Osteoblast (primary cell): ENCODE measurements at places on chromosomes 5 and 9.

DNA sequence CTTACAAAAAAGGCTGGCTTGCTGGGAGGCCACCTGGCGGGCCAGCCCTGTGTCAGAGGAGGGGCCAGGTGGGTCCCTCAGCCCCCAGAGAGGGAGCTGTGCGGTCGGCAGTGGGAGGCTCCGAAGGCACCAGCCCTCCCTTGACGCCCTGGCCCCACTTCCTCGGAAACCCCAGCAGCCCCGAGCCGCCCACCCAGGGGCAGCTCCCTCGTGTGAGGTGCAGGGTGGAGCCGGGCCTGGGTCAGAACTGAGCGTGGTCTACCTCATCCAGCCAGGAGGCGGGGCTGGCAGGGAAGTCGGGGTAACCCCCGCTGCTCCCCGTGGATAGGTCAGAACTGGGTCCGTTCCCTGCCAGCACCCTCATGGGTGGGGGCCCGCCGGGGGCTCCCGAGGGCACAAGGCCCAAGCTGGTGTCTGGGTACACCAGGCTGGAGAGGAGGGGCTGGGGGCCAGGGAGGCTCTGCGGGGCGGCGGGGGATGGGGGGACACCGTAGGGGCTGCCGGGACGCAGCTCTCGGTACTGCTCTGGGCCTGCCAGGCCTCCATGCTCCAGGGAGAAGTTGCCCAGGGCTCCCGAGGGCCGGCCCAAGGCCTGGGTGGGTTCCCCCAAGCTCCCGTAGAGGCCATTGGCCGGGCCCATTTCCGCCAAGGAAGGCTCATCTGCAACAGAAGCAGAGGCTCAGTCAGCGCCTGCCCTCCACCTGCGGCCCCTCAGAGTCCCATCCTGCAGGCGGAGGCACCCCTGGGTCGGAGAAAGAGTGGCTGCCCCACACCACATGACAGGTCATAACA is 7.6 kb downstream of the LHX3 start:
- H3K27ac ChIP-seq = no peak overlapping the region
- H3K4me1 ChIP-seq = no peaks in the 10 kb centered on the region
- no peak for DNase-seq

GRCh38 chr5:19733612-19734495 is 254.1 kb downstream of the CDH18 start:
- no peak overlapping the region for H3K4me3 ChIP-seq
- H3K27ac ChIP-seq = no peak overlapping the region
- no peak for DNase-seq

DNA sequence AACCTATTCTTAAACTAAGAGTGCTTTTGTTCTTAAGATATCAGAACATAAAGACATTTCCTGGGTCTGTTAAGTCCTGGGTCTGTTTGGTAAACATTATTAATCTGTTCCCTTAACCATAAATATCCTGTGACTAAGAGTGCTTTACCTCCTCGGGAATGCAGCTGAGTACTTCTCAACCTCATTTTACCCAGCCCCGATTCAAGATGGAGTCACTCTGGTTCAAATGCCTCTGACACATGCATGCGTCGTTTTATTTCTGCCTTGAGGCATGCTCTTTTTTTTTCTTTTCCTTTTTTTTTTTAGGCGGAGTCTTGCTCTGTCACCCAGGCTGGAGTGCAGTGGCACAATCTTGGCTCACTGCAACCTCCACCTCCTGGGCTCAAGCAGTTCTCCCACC is 39.8 kb upstream of the FBXL17 start:
- no peak overlapping the region for H3K4me3 ChIP-seq
- H3K27ac ChIP-seq = no peak overlapping the region
- H3K27me3 ChIP-seq = no peaks in the 10 kb centered on the region
- no peaks in the 10 kb centered on the region for H3K36me3 ChIP-seq
- DNase-seq = no peak
- no peaks in the 10 kb centered on the region for H3K4me1 ChIP-seq

DNA sequence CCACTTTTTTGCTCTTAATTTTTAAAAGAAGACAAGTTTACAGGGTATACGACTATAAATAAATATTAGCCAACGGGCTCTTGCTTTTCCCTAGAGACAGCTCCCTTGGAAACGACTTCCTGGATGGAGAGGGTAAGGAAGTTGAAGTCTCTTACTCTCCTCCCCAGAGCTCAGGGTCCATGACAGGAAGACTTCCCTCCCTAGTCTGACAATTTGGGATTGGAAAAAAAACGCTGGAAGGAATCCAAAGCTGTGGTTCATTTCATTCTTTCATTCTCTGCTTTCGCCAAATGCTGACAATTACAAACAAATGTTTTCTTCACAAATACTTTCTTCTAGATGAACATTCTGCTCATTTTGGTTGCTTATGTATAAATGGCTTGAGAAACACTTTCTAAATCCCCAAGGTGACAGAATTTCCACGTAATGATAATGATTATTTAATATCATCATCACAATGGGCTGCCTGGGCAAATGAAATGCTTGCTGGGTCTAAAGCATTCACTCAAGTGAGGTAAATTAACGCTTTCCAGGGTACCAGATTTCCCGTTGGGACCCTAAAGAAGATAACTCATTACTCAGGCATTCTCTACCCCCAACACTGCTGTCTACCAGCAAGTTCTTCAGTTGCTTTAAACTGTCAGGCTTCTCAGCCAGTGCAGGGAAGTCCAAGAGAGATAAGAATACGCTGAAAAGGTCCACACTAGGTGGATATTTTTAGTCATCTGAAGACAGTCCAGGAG is 139.8 kb upstream of the SLC30A5 start:
- no peak overlapping the region for H3K27ac ChIP-seq
- H3K4me1 ChIP-seq = peaks cover 5% of the 10 kb centered on the region
- DNase-seq = peak; percentile 23
- peaks cover 18% of the 10 kb centered on the region for H3K27me3 ChIP-seq

DNA sequence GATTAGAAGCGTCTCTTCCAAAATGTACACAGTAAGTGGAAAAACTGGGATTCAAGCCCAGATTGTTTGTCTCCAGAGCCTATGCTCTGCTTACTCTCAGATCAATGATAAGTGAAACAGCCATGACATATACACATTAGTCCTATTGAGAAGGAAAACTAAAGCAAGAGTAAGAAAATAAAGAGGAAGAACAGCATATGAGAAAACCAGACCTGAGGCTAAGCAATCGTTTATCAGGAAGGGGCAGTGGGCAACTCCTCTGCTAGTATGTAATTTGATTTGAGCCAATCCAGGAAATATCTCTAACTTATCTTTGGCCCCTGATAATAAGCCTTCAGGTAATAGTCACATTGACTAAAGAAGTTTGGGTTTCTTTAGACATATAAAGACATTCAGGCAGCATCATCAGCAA is 789.9 kb upstream of the C9orf72 start:
- no peaks in the 10 kb centered on the region for H3K27me3 ChIP-seq
- H3K27ac ChIP-seq = no peak overlapping the region
- H3K36me3 ChIP-seq = no peaks in the 10 kb centered on the region
- DNase-seq = no peak
- no peak overlapping the region for H3K4me3 ChIP-seq

GRCh38 chr5:112795342-112795741 is 57.7 kb downstream of the APC start:
- H3K27ac ChIP-seq = no peak overlapping the region
- H3K4me3 ChIP-seq = no peak overlapping the region
- no peaks in the 10 kb centered on the region for H3K4me1 ChIP-seq
- no peak for DNase-seq

DNA sequence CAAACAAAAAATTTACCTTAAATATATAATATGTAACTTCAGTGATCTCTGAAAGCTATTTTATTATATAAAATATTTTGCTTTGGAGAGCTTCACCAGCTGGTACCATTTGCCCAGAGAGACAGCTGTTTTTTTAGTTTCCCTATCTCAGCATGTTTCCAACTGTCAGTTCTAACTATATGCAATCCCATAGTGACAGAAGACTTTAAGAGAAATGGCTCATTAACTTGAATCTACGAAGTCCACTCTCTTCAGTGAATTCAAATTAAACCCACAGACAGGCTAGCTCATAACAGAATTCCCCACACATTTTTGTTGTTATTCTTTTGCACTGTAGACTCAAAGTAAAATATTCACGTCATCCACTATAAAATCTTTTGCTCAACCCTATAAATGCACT is 251.8 kb upstream of the POU5F2 start:
- no peak overlapping the region for H3K4me3 ChIP-seq
- no peaks in the 10 kb centered on the region for H3K36me3 ChIP-seq
- no peaks in the 10 kb centered on the region for H3K27me3 ChIP-seq
- DNase-seq = no peak

GRCh38 chr5:180140079-180140554 is 68.6 kb upstream of the RNF130 start:
- DNase-seq = peak; percentile 65
- H3K4me3 ChIP-seq = no peak overlapping the region
- no peak overlapping the region for H3K27ac ChIP-seq
- H3K36me3 ChIP-seq = no peaks in the 10 kb centered on the region
- peaks cover 8% of the 10 kb centered on the region for H3K27me3 ChIP-seq
- peaks cover 6% of the 10 kb centered on the region for H3K4me1 ChIP-seq
